T follicular helper cell (primary cell): ENCODE measurements at places on chromosomes 6 and 20.
A peak's percentile ranks its signal among the peaks of the same experiment; 100 is the strongest.

- DNase-seq, result no peak
Observed at GRCh38 chr6:97813889-97814567, 531.0 kb upstream of the MMS22L start.

- DNase-seq, result no peak
Observed at GRCh38 chr6:98335594-98335993, 498.8 kb upstream of the POU3F2 start.

DNA sequence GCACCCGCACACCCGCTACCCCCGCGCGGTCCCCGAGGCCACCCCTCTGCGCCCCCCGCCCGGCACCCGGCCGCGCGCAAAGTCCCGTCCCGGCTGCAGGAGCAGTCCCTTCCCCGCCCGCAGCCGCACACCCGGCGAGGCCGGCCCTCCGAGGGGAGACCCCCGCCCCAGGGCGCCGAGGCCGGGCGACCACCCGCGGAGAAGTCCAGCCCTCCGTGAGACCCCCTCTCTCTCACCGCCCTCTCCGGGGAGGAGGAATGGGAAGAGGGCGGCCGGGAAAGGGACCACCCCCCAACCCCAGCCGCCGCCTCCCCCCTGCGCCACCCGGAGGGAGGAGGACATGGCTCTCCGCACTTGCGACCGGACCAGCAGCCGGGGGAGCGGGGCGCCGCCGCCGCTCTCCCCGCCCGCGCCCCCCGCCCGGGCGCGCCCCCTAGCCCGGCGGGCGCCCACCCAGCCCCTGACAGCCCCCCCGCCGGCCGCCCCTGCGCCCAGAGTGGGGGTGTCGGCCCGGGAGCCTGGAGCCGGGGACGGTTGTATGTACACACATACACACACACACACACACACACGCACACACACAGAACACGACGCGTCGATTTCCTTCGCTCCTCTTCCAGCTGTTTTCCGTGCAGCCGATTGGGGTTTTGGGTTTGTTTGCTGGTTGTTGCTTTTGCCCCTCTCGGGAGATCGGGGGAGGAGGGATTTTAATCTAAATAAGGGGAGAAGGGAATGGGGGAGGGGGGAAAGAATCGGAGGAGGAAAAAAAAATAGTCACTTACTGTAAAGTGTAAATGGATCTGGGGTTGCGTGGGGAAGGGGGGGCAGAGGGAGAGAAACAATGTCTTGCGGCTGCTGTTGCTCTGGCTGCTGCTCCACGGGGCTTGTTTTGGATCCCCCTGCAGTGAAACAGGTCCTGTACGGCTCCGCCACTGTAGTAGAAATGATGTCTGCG, at the start of gene ATXN1:
Gene ATXN1, minus strand, starts transcription at position 945 of the 955 bp plus-strand sequence.
- peak; percentile 46 for DNase-seq

DNA sequence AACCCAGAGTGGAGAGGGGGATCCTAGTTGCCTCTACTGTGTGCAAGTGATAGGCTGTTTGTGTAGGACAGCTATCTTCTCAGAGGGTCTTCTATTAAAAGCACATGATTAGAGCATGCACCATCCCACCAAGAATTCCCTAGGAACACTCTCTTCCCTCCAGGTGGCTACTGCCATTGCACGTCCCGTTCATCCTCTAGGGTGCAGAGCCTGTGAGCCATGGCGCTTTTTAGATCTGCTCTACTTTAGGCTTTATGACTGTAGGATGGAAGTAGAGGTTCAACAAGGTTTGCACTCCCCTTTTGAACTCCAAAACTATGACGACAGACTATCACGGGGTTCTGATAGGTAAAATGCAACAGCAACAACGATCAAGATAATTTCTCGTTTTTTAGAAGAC, 90.5 kb upstream of the SAMD5 start:
- no peak for DNase-seq

DNA sequence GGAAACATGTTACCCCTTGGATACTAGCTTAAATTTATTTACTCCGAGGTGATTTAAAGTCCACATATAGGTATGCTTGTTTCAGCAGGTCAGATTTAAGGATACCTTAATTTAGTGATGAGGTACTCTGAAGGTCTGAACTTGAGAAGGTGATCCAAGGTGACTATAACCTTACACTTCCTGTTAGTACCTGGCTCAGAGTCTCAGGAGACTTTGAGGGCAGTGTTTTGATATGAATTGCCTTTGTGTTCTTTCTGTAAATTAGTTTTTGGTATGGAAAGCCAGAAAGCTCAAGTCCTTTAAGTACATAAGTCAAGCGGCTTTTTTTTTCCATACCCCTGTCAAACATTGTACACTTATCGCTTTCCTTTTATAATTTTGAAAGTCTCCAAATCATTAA, 489.0 kb downstream of the CDKAL1 start:
- no peak for DNase-seq

- DNase-seq, result no peak
Observed at GRCh38 chr6:49082611-49083010, 380.4 kb downstream of the MMUT start.

GRCh38 chr6:22970004-22970403, 400.6 kb downstream of the HDGFL1 start:
- no peak for DNase-seq

GRCh38 chr6:113642714-113643406, 214.3 kb upstream of the MARCKS start:
- DNase-seq, result no peak
